ENCODE measurements at places on chromosomes 11 and 22.

DNA sequence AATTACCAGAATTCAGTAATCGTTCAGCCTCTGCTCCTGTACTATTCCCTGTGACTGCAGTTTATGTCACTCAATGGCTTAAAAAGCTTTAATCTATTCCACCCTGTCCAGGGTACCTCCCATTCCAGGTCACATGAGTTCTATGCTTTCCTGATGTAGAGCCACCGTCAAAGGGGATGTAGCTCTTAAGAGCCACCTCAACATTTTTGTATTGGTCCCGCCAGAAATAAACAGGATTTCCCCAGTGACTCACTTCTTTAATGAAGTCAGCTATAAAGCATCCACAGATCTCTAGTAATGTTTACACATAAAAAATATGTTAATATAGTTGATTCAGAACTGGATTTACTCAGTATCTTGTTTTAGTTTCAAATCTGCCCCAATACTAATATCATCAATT is 1.3 kb upstream of the OR8D1 start:
- no peak for DNase-seq

- no peak for DNase-seq
Observed at GRCh38 chr11:29119116-29119515, 897.7 kb downstream of the KCNA4 start.

- no peak for DNase-seq
Observed at GRCh38 chr11:95279921-95280868, 49.2 kb upstream of the SESN3 start.

GRCh38 chr11:68539395-68539794 is 78.8 kb downstream of the PPP6R3 start:
- no peak for DNase-seq

- no peak for DNase-seq
Observed at GRCh38 chr11:116857936-116858335, 20.5 kb upstream of the APOA1 start.

GRCh38 chr11:66345316-66345649 is 379 bp upstream of the BRMS1 start:
- DNase-seq = no peak

DNA sequence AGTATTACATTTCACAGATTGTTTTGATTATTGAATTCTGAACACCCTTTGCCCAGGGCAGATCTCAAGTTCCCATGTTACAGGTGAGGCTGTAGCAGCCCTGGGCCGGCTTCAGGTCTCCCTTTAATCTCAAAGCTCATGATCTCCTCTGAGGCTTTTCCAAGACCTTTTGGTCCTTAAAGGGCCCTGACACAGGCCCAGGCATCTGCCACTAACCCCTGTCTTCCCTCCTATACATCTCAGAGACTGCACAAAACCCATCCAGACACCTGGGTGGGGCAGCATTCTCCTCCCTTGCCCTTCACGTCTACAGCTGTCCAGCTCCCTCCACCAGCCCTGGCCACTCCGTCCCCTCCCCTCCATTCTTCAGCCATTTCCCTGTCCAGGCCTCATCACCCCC is 37.8 kb downstream of the PDE2A start:
- no peak for DNase-seq

DNA sequence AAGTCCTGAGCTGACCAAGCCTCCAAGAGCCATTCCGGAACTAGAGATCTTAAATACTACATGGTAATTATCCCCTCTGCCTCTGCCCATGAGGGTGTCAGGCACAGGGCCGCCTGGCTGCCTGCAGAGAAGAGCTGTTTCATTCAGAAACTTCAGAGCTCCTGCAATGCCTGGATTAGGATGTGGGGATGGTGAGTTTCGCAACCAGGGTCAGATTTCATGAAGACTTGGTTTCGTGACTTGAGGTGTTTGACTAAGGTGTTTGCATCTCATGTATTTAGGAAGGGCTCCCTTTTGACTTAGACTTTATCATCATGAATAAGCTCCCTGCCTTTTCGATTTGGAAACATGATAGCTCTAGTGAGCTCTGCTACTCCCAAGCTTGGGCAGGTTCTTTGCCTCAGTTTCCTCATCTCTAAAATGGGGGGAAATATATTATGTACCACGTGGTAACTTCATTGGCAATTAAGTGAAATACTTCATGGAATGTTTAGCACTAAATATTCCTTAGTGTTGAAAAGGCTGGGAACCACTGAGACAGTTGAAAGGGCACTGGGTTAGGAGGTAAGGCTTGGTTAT is 9.1 kb downstream of the TIMP3 start:
- DNase-seq = no peak

DNA sequence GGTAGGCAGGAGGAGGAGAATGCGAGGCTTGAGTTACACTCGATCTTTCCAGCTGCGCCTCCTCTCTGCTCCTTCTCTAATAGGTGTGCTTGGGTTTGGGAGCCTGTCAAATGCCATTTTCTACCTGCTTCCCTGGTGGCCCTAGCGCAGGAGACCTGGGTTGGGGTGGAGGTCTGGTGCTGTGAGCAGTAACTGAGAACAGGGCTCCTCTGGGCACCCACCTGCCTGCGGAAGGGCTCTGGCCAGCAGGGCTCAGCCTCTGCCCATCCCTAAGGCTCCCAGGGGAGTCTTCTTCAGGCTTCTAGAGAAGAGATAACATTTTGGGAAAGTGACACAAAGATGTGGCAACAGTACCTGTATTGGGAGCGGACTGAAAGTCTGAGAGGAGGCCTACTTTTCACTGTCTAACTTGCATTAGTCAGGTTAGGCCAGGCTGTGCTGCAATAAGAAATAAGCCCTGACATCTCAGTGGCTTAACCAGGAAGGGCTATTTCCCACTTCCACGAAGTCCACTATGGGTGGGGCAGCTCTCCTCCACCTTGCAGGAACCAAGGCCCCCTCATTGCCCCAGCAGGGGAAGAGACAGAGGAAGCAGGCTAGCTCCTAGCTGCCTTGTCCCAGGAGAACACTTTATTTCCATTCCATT is 7.7 kb upstream of the LTO1 start:
- no peak for DNase-seq

DNA sequence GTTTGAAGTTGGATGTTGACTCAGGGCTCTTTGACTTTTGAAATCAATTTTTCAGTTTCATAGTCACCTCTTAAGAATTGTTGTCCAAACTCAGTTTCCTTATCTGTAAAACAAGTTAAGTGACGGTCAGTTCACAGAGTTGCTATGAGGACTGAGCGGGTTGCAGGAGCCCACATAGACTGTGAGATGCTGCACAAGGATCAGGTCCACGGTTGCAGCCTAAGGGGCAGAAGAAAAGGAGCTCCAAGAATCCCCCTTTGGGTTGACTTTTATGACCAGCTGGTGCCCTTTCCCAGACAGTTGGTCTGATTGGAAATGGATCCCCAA is 55.5 kb upstream of the TIMP3 start:
- no peak for DNase-seq

DNA sequence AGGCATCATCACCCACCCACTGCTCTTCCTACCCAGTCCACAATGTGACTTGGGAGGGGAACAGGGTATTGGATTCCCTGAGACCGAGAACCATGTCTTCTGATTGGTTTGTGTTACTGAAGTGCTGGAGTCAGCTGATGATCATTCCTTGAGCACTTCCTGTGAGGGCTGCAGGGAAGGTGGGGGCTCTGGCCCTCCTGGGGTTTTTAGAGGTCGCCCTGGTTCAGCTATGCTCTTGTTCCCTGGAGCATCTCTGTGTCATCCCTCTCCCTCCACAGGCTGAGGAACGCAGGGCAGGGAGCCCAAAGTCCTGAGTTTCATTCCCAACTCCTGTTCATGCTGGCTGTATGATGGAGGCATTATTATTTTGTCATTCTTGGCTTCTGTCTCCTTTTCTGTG is 6.7 kb downstream of the ZC3H7B start:
- DNase-seq = no peak

DNA sequence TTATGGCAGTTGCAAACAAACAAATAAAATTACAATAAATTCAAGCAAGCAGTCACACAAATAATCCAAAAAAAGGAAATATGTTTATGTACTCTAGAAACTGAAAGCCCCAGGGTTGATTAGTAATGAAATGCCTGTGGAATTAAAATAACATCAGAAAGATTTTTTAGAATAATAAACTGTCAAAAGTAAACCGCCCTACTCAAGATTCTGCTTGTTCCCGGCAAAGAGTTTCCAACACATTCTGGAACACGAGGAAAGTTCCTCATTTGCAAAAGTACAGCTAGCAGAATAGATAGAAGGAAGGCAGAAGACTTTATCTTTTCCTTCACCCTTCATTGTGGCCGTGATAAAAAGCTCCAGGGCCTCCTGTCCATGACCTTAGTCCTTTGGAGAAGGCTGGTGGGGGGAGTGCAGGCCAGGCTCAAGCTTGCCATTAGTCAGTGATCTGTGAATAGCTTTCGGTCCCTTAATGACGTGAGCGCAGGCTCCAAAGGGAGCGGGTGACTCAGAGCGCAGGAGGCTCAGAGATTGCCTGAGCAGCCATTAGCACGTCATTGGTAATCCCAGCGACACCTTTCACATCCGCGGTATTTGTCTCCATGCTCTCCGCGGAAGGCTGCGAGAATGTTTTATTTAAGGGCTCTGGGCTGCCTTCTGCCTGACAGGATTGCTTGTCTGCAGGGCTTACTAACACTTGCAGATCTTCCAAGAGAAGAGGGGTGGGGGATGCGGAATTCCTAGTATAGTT is 458.3 kb downstream of the METTL15 start:
- no peak for DNase-seq

- no peak for DNase-seq
Observed at GRCh38 chr11:13169709-13170108, 107.9 kb upstream of the BMAL1 start.

DNA sequence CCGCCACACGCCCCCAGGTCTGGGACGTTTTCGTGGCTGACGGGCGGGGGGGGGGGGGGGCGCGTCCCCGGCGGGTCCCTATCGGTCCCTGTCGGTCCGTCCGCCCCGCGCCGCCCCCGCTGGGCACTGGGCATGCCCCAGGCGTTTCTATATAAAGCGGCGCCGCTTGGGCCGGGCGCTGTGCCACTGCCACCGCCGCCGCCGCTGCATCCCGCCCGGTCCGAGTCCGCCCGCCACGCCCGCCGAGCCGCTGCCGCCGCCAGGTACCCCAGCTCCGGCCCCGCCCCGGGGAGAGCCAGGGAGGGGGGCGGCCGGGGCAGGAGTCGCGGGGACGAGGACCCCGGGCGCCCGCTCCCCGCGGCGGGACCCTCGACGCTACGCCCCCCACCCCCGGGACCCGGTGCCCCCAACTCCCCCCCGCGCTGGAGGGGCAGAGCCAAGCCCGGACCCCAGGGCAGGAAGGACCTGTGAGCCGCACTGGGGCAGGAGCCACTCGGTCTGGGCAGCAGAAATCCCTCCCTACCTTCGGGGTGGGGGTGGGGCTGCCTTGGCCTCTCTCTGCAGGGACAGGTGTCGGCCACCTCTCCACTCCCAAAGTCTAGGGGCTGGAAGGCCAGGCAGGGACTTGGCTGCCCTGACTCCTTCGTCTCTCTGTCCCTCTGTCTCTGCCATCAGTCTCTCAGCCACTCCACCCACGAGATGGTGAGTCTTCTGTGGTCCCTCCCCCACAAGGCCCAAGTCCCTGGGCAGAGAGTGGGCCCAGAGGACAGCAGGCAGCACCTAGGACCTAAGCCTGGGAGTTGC is at the start of gene CARNS1:
Gene CARNS1, plus strand, starts transcription at position 178 of the 804 bp plus-strand sequence. Its CDS starts 522 bp downstream, at position 700.
- DNase-seq = no peak

- no peak for DNase-seq
Observed at GRCh38 chr11:98234698-98235097, 786.1 kb upstream of the CNTN5 start.

GRCh38 chr11:73152086-73152853 is 10.2 kb upstream of the FCHSD2 start:
- DNase-seq = no peak

- DNase-seq = no peak
Observed at GRCh38 chr11:41795004-41795403, 335.6 kb upstream of the LRRC4C start.

DNA sequence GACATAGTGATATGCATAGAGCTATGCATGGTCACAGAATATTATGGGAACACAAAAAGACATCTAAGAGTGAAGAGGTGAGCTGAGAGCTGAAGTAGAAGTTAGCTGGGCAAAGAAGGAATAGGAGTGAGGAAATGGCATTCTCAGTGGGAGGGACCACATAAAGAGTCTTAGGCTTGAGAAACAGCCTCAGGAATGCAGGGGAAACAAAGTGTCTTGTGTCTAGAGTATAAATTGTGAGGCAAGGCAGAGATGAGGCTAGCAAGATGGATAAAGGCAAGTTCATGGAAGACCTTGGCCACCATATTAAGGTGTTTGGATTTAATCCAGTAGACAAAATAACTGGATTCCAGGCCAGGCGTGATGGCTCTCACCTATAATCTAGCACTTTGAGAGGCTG is 40.6 kb upstream of the CRTAM start:
- no peak for DNase-seq

GRCh38 chr22:37427135-37427710 is at the start of gene ELFN2:
TSS of gene ELFN2 (minus strand) at chr22:37427479. CDS start at chr22:37375534, 51,945 bp downstream.
- no peak for DNase-seq

- DNase-seq = no peak
Observed at GRCh38 chr11:123491241-123491640, 61.2 kb downstream of the GRAMD1B start.

DNA sequence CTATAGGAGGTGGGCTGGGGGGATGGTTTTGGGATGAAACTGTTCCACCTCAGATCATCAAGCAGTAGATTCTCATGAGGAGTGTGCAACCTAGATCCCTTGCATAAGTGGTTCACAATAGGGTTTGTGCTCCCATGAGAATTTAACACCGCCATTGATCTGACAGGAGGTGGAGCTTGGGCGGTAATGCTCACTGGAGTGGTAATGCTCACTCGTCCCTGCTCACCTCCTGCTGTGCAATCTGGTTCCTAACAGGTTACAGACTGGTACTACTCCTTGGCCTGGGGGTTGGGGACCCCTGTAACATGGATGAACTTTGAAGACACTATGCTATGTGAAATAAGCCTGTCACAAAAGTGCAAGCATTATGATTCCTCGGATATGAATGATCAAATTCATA is 87.0 kb upstream of the CLNS1A start:
- DNase-seq = no peak

GRCh38 chr11:130115218-130115617 is 44.4 kb upstream of the ST14 start:
- no peak for DNase-seq

- DNase-seq = no peak
Observed at GRCh38 chr22:19810381-19811201, 44.1 kb downstream of the GNB1L start.

GRCh38 chr11:95485115-95485900 is 254.3 kb upstream of the SESN3 start:
- no peak for DNase-seq

- DNase-seq = peak; percentile 71
Observed at GRCh38 chr11:75384438-75385080, 14.8 kb upstream of the RPS3 start.

- DNase-seq = no peak
Observed at GRCh38 chr11:60477035-60477445, 15.5 kb upstream of the MS4A12 start.

GRCh38 chr11:45658292-45658991 is 7.0 kb downstream of the CHST1 start:
- no peak for DNase-seq
